Bronchial smooth muscle cell (primary cell): ENCODE measurements at places on chromosomes 7 and 10. TPM values are rescaled to one million over a fixed set of nuclear protein-coding genes. Genes with fewer than 3 reads are reported as not detected.

Gene IL2RA
- not detected in 2 replicates for total RNA-seq

Gene DDX56
- total RNA-seq, result 33.9 and 35.5 TPM in 2 replicates

Gene LARP4B
- 15.0 and 17.2 TPM in 2 replicates for total RNA-seq

Gene SH2B2
- 0.94 and 0.95 TPM in 2 replicates for total RNA-seq

Gene MRPL32
- total RNA-seq, result 46.1 and 60.8 TPM in 2 replicates

Gene RNF32
- total RNA-seq, result 1.3 and 2.8 TPM in 2 replicates

Gene SEMA4G
- 0.43 and 1.6 TPM in 2 replicates for total RNA-seq

Gene CPN1
- total RNA-seq, result not detected in 2 replicates

Gene CALY
- total RNA-seq, result 0.16 TPM in 1 of 2 replicates, not detected in the other

Gene ASIC3
- total RNA-seq, result 0.09 TPM in 1 of 2 replicates, not detected in the other

Gene SFTPA1
- total RNA-seq, result not detected in 2 replicates

Gene BUD31
- total RNA-seq, result 104 and 151 TPM in 2 replicates

Gene TMEM176B
- 0.09 TPM in 1 of 2 replicates, not detected in the other for total RNA-seq

Gene TAC1
- 0.16 TPM in 1 of 2 replicates, not detected in the other for total RNA-seq

Gene SPACDR
- total RNA-seq, result 0.17 and 0.32 TPM in 2 replicates

Gene LDB3
- total RNA-seq, result under 0.01 and 0.09 TPM in 2 replicates

Gene NKX2-3
- total RNA-seq, result not detected in 2 replicates

Gene TUBB8
- not detected in 2 replicates for total RNA-seq

Gene HOXA3
- 1.3 and 2.4 TPM in 2 replicates for total RNA-seq

Gene OR9A2
- not detected in 2 replicates for total RNA-seq

Gene KIFBP
- total RNA-seq, result 15.0 and 21.6 TPM in 2 replicates

Gene GDF2
- total RNA-seq, result not detected in 2 replicates

Gene CYP2C19
- not detected in 2 replicates for total RNA-seq

Gene FZD8
- total RNA-seq, result 5.3 and 6.0 TPM in 2 replicates

Gene TMEM176A
- total RNA-seq, result not detected in 2 replicates

Gene CALML3
- not detected in 2 replicates for total RNA-seq

Gene ACTL6B
- total RNA-seq, result not detected in 2 replicates

Gene HNRNPH3
- 20.0 and 30.3 TPM in 2 replicates for total RNA-seq

Gene OR2A42
- total RNA-seq, result under 0.01 TPM in 1 of 2 replicates, not detected in the other

Gene ODAD2
- total RNA-seq, result under 0.01 and 0.32 TPM in 2 replicates

Gene H2BK1
- total RNA-seq, result not detected in 2 replicates

Gene EBF3
- 9.0 and 18.0 TPM in 2 replicates for total RNA-seq

Gene C10orf143
- 1.0 and 1.1 TPM in 2 replicates for total RNA-seq

Gene IFIT1B
- under 0.01 TPM in 1 of 2 replicates, not detected in the other for total RNA-seq

Gene PAOX
- total RNA-seq, result 6.1 and 6.6 TPM in 2 replicates

Gene PRF1
- not detected in 2 replicates for total RNA-seq

Gene FGFBP3
- 0.17 and 0.47 TPM in 2 replicates for total RNA-seq

Gene ARHGAP22
- 34.2 and 46.1 TPM in 2 replicates for total RNA-seq

Gene CPXM2
- 9.3 and 41.5 TPM in 2 replicates for total RNA-seq

Gene BAMBI
- 0.32 and 0.77 TPM in 2 replicates for total RNA-seq

Gene HOXA7
- total RNA-seq, result under 0.01 TPM in 1 of 2 replicates, not detected in the other

Gene CTAGE8
- total RNA-seq, result 0.16 and 0.60 TPM in 2 replicates

Gene HK1
- total RNA-seq, result 93.5 and 113 TPM in 2 replicates

Gene PAX2
- total RNA-seq, result not detected in 2 replicates

Gene ZKSCAN5
- 8.7 and 10.7 TPM in 2 replicates for total RNA-seq

Gene AQP1
- 1.4 and 1.7 TPM in 2 replicates for total RNA-seq

Gene MBL2
- total RNA-seq, result not detected in 2 replicates

Gene SHOC2
- total RNA-seq, result 38.5 and 46.2 TPM in 2 replicates

Gene CTAGE4
- 0.09 and 0.32 TPM in 2 replicates for total RNA-seq

Gene UCN3
- not detected in 2 replicates for total RNA-seq

Gene HERC4
- total RNA-seq, result 38.9 and 65.3 TPM in 2 replicates
